ENCODE measurements at places on chromosomes 1 and 21. TPM values are rescaled to one million over a fixed set of nuclear protein-coding genes. Genes with fewer than 3 reads are reported as not detected.

Gene CD164L2
- not detected for total RNA-seq

GRCh38 chr1:210588946-210589345, 260.2 kb downstream of the HHAT start:
- H3K36me3 ChIP-seq: no peaks in the 10 kb centered on the region
- H3K4me3 ChIP-seq: no peak overlapping the region
- H3K27ac ChIP-seq: no peak overlapping the region

DNA sequence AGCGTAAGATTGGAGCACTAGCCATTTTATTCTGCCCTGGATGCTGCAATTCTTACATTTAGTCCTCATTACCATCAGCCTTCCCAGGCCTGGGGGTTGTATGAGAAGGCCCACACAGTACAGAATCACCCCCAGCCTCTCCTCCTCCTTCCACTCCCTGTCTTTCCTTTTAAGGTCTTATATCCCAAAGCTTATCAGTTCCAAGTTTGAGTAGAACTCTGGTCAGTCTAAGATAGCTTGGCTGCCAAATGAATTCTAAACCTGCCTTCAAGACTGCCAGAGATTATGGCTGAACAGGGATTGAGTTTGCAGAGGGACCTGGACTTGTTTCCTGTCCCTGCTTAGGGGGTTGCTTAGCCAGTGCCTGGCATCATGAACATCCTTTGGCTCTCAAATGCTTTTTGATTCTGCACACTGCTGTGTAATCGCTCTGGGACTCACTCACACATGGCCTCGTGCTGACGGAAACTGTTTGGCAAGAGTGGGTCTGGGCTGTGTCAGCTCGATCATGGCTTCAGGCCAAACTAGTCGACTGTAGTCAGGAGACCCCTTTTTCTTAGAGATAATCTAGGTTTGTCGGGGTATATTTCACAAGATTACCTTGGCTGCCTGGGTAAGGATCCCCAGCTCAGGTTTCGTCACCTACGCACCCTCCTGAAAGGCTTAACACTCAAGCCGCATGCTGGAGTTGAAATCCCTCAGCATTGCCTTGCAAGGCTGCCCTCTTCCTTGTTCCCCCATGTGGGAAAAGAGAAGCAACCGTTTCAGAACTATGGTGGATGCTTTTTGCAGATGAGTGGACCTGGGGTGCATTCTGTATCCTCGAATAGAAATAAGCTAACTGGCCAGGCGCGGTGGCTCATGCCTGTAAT, 252.6 kb downstream of the NFIA start:
- H3K27ac ChIP-seq: no peak overlapping the region
- H3K4me3 ChIP-seq: no peak overlapping the region
- H3K4me1 ChIP-seq: no peaks in the 10 kb centered on the region
- H3K27me3 ChIP-seq: peaks cover 6% of the 10 kb centered on the region

Gene ACTA1
- not detected for total RNA-seq

DNA sequence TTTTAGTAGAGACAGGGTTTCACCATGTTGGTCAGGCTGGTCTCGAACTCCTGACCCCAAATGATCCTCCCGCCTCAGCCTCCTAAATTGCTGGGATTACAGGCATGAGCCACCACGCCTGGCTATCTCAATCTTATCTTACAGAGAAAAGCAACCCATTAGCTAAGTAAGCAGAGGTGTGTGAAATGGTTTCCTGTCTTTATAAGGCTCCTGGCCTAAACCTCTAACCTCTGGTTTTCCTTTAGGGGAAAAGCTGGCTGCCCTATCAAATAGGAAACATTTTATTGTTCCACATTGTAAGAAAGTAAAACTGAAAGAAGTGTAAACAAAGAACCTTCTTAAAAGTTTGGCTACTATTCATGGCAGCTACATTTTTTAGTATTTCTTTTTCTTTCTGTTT, 78.3 kb upstream of the MORC3 start:
- H3K27me3 ChIP-seq: no peaks in the 10 kb centered on the region
- H3K4me3 ChIP-seq: no peak overlapping the region
- peaks cover 32% of the 10 kb centered on the region for H3K36me3 ChIP-seq
- H3K4me1 ChIP-seq: no peaks in the 10 kb centered on the region

- DNase-seq: no peak
- no peaks in the 10 kb centered on the region for H3K36me3 ChIP-seq
These were observed 5.4 kb downstream of the TNN start for GRCh38 chr1:175073061-175073460.

DNA sequence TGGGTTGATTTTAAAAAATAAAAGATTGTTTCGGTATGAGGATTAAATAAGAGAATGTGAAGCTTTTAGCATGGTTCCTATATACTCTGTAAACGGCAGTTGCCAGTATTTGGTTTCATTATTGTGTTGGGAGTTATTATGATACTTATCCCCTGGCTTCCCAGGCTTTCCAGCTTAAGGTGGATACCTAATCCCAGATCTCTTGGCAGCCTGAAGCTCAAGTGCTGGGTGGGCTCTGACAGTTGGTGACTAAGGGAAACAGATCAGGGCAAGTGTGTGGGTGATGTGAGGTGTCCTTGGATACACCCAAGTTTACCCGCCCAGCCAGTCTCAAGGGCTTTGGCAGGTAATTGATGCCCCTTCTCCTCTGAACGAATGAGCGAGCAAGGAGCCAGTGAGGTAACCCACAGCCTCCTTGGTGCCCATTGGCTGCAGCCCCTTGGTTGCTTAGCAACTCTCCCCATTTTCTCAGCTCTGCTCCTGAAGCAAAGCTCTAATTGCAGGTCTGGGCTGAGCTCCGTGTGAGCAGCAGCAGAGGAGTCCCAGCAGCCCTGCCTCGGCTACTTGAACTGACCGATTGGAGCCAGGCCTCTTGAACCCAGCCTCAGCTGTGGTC, 6.1 kb downstream of the IPO13 start:
- DNase-seq: no peak
- no peak overlapping the region for H3K27ac ChIP-seq
- H3K4me1 ChIP-seq: peaks cover 4% of the 10 kb centered on the region
- H3K4me3 ChIP-seq: no peak overlapping the region

- no peak overlapping the region for H3K4me3 ChIP-seq
- H3K27me3 ChIP-seq: peaks cover 4% of the 10 kb centered on the region
- no peaks in the 10 kb centered on the region for H3K36me3 ChIP-seq
- no peak overlapping the region for H3K27ac ChIP-seq
These were observed 2.3 kb downstream of the OVAAL start for GRCh38 chr1:180560868-180561600.
